ENCODE measurements at places on chromosomes 12 and 14.

GRCh38 chr12:122381021-122381420 lies 41.4 kb downstream of the CLIP1 start:
- no peak for DNase-seq

GRCh38 chr12:89918172-89918846 lies 209.7 kb upstream of the ATP2B1 start:
- DNase-seq = no peak

DNA sequence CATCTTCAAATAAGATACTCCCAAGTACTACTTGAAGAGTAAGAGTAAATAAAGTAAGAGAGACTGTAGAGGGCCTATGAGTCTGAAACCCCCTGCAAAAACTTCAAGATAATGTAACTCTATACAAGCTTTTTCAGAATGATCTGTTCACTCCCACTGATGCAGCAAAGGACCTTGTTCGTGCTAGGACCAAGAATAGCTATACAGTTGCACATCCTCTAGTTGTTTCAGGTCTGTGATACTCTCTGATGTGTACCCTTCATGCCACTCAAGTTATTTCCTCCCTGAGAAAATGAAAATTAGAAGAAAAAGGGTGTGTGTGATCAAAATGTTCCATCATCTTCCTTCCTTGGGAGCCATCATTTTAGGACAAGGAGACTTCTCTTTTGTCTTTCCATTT lies 204.4 kb downstream of the ALX1 start:
- no peak for DNase-seq

- no peak for DNase-seq
Measured at GRCh38 chr12:75603475-75603874, 92.1 kb upstream of the KRR1 start.

- no peak for DNase-seq
Measured at GRCh38 chr12:13973996-13974395, 7.4 kb downstream of the GRIN2B start.

DNA sequence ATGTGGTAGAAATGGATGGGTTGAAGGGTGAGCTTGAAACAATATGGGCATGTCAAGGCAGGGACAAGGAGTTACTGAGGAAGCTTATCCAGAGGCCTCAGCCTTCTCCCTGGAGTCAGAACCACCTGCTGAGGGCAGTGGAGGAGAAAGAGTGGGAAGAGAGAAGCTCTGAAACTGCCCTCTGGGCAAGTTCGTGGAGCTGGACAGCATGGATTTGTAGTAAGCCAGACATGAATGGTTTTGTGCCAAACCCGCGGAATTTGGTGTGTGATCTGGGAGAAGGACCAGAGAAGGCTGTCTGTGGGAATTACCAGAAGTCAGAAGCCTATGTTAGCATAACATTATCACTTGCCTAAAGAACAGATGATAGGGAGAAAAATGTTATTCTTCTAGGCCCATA lies 164.8 kb downstream of the SLC41A2 start:
- no peak for DNase-seq

GRCh38 chr12:46675736-46676135 lies 150.1 kb downstream of the SLC38A4 start:
- DNase-seq = peak; percentile 14

- no peak for DNase-seq
Measured at GRCh38 chr14:24315807-24316596, 4.7 kb downstream of the LTB4R start.

DNA sequence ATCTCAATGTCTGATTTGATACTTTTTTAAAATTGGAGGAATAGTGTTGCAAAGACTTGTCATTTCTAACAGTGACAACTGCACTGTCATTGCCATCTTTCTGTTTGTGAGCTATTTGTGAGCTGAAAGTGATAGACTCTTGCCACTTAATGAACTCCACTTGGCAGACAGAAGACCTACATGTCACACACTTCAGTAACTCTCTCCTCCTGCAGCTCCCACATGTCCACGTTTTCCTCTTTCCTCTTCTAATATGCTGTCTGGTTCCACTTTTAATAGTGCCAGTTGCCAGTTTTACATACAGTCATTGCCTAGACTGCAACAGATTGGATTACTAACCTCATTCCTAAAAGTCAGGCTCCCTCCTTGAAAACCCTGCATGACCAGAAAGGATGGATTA lies 121.5 kb downstream of the CAPZA3 start:
- DNase-seq = no peak

DNA sequence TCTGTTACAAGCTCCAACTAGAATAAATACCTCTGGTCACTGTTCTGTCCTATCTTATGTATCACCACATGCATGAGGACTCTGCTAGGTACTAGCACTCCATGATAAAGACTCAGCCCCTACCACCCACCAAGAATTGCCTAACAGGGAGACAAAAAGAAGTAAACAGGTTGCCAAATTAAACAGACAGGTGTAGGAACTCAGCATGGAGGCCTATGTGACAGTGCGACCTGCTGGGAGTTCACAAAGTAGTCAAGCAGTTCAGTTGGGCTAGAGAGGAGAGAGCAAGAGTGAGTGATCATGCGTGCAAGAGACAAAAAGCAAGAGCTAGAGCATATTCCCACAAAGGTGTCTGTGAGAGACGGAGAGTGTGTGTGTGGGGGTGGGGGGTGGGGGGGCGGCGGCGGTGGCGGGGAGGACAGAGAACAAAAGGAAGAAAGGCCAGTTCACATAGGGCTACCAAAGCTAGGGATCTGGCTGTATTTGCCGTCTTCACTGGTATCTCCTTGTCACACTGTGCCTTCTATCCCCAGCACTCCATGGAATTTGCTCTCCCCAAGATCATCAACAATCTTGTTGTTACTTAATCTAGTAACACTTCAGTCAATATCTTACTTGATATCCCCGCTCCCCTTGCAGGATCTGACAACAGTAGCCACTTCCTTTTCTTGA lies 81.2 kb downstream of the SPPL3 start:
- DNase-seq = no peak

DNA sequence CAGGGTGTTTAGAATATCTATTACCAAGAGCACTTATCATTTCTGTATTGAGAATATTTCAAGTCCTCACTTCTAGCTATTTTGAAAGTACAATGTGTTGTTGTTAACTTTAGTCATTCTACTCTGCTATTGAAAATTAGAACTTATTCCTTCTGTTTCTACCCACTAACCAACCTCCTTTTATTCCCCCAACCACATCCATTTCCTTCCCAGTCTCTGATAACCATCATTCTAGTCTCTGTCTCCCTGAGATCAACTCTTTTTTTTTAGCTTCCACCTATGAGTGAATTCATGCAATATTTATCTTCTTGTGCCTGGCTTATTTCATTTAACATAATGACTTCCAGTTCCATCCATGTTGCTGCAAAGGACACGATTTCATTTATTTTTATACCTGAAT lies 290.6 kb upstream of the OR4E1 start:
- no peak for DNase-seq

- DNase-seq = no peak
Measured at GRCh38 chr12:75708802-75709201, 197.4 kb upstream of the KRR1 start.

DNA sequence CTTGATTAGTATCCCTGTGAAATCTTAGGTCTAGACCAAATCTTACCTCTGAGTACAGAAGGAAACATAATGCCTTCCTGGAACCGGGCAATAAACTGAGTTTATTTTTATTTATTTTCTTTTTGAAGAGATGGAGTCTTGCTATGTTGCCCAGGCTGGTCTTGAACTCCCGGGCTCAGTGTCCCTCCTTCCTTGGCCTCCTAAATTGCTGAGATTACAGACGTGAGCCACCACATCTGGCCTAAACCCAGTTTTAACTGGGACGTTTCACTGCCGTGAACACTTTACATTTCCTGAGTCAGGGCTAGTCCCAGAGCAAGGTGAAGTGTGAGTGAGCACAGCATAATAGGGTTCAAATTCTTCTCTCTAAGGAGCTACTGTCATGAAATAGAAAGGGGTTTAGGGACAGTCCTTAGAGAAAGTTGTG lies 671 bp downstream of the GUCY2C start:
- no peak for DNase-seq

- no peak for DNase-seq
Measured at GRCh38 chr14:68949601-68949965, 29.5 kb downstream of the ACTN1 start.

DNA sequence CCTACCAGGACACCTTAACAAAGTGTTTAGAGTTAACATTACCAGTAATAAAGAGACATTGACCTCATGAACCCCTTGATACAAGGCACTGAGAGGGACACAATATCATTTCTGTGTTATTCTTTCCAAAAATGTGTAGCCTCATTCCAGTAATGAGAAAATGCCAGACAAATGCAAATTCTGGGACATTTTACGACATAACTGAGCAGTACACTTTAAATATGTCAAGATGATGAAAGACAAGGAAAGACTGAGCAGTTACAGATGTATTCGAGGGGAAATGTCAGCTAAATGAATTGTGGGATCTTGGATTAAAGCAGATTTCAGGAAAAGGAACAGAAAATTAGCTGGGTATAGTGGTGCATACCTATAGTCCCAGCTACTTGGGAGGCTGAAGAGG lies 255.6 kb downstream of the ERC1 start:
- no peak for DNase-seq

GRCh38 chr14:65329911-65330310 lies 82.6 kb upstream of the FUT8 start:
- DNase-seq = no peak

DNA sequence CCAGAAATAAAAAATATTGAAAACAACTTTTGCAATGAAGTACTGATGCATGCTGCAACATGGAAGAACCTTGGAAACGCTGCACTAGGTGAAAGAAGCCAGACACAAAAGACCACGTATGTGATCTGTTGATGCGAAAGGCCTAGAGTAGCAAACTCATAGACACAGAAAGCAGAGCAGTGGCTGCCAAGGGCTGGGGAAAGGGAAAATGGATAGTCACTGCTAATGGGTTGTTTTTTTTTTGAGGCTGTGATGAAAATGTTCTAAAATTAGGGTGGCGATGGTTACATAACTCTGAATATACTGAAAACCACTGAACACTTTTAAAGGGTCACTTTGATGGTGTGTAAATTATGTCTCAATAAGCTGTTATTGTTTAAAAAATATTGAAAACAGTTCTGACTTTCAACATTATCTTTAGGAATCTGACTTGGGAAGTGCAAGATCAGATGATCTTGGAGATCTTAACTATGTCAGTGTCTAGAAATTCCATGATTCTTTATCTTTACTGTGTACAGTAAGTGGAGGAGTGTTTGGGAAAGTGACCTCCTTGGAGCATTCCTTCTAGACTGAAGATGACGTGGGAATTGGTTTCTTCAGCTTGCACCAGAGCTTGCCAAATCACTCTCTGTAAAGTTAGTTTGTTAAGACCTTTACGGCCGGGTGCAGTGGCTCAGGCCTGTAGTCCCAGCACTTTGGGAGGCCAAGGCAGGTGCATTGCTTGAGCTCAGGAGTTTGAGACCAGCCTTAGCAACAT lies 12.4 kb downstream of the MLXIP start:
- no peak for DNase-seq

- no peak for DNase-seq
Measured at GRCh38 chr12:109721276-109721675, 7.7 kb downstream of the FAM222A start.

DNA sequence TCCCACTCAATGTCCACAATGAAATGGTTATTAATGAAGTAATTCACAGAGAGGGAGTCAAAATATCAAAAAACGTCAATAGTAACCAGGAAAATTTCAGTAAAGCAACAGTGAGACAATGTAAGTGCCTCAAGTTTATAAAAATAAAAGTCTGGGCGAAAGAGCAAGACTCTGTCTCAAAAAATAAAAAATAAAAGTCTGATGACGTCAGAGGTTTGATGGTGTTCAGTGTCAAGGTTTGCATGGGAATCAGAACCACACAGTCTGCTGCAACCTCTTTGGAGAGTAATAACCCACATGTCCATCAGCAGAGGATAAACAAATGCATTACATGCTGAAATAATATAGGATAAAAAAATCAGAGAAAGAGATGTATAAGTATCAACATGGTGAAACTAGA lies 152.4 kb downstream of the ASCL1 start:
- no peak for DNase-seq
